Inflammatory macrophage treated with lipopolysaccharide for 1 hour (primary cell): ENCODE measurements at places on chromosomes 5 and 9.

DNA sequence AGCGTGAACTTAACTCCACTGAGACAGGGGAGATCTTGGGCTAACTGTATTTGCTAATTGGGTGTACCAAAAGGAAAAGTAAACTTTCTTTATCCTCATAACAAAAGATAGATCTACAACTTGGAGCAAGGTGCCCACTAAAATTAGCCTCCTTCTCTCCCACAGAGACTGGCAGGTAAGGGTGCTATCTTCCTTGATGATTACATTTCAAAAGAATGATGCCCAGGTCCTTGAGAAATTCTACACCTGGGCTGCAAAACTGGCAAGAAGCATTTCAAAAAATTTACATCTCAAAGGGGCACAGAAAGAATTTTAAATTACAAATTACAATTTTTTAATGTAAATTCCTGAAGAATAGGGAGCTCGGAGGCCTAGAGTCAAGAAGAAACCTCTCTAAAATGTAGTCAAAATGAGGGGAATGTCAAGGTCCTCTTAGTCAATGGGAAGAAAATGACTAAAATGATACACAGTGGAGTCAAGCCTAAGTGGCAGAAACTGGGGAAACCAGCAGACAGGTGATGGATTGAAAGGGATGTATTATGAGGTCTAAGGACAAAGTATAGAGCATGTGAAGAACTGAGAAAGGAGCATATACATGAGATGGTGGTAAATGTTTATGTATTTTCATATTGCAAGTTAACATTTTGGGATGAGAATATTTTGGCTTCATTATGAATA lies 348.3 kb upstream of the TUSC1 start:
- DNase-seq: no peak

- no peak for DNase-seq
These were observed 119.3 kb downstream of the GDNF start for GRCh38 chr5:37720550-37720952.

GRCh38 chr5:135343413-135343812 lies 55.6 kb downstream of the MACROH2A1 start:
- no peak for DNase-seq

GRCh38 chr5:195401-196160 lies 4.3 kb downstream of the LRRC14B start:
- DNase-seq: peak; percentile 4

GRCh38 chr5:165143741-165144140 lies 1638.3 kb downstream of the MAT2B start:
- no peak for DNase-seq

DNA sequence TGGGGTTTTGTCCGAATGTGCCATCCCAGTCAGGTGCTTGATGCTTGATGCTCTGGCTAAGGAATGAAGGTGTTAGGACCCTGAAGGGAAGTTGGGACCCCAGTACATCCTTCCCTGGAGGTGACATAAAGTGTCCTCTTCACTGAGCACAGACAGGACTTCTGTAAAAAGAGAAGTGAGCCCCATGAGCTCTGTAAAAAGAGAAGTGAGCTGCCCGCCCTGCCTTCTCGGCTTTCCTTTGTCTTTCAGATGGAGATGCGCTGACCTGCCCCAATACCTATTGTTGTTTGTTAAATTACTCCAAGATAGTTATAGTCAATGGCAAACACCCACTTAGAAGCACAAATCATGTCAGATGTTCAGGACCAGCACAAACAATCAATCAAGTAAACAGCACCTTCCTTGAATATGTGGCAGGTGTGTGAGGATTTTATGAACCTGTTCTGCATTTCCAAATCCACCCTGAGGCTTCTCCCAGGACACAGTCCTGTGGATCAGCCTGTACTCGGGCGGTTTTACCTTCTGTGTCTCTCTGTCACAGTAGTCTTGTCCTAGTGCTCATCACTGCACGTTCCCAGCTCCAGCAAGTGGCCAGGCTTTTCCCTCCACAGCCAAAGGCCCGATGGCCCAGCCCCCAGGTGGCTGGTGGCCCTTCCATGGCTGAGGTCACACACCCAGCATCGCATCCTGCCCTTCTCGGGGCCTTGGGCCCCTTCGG lies 191.4 kb downstream of the MTRR start:
- no peak for DNase-seq

DNA sequence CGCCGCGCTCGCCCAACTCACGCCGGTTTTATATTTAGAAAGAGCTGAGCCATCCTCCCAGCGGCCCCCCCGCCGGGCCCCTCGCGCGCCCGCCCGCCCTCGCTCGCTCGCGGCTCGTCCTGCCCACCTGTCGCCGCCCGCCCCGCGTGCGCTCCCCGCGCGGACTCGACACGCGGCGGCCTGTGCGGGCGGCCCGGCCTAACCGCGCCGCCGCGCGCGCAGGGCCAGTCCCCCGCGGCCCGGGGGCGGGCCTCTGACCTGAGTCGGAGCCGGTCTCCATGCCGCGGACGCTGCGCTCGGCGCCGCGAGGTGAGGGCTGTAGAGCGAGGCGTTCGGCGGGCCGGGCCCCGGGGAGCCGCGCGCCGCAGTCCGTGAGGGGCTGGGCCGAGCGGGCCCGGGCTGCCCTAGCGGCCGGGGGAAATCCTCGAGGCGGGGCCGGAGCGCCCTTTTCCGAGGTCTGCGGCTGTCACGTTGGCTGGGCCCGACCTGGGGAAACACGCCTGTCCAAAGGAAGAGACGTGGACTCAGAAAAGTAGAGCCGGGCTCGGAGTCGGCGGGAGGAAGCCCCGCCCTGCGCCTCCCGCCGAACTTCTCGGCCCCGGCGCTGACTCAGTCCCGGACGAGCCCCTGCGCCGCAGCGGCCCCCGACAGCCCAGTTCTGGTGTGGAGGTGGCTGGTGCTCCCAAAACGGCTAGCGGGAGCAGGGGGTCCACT lies at the start of gene ECPAS:
ECPAS (minus strand) TSS at position 526 of the 714 bp plus-strand sequence. CDS start 11,465 bp downstream, outside the sequence.
- peak; percentile 90 for DNase-seq

GRCh38 chr5:2697041-2697440 lies 54.4 kb downstream of the IRX2 start:
- no peak for DNase-seq

GRCh38 chr5:111737716-111738115 lies 19.3 kb downstream of the NREP start:
- DNase-seq: no peak

GRCh38 chr5:145629047-145629446 lies 206.1 kb downstream of the PRELID2 start:
- no peak for DNase-seq

DNA sequence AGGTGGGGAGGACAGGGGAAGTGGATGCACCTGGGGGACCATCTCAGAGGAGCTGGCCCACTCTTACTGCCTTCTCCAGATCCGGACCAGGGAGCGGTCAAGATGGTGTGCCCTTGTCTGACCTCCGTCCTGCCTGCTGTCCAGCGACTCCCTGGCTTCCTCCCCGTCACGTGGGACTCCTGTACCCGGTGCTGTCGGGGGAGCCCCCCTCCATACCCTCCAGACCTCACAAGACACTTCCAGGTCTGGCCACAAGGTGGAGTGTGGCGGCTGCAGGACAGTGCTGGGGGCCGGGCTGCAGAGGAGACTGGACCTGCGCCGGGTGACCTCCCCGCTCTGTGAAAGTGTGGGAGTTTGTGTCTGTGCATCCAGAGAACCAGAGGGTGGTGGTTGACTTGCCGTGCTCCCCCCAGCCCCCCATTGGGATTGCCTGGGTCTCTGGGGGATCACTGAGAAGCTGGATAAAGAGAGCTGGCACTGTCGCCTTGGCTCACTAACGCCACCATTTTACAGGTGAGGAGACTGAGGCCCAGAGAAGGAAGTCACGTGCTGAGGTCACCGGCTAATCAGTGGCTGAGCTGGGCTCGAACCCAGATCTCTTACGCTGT lies 1.9 kb upstream of the CRB2 start:
- DNase-seq: no peak

GRCh38 chr5:150782850-150783249 lies 4.3 kb downstream of the SMIM3 start:
- DNase-seq: no peak

DNA sequence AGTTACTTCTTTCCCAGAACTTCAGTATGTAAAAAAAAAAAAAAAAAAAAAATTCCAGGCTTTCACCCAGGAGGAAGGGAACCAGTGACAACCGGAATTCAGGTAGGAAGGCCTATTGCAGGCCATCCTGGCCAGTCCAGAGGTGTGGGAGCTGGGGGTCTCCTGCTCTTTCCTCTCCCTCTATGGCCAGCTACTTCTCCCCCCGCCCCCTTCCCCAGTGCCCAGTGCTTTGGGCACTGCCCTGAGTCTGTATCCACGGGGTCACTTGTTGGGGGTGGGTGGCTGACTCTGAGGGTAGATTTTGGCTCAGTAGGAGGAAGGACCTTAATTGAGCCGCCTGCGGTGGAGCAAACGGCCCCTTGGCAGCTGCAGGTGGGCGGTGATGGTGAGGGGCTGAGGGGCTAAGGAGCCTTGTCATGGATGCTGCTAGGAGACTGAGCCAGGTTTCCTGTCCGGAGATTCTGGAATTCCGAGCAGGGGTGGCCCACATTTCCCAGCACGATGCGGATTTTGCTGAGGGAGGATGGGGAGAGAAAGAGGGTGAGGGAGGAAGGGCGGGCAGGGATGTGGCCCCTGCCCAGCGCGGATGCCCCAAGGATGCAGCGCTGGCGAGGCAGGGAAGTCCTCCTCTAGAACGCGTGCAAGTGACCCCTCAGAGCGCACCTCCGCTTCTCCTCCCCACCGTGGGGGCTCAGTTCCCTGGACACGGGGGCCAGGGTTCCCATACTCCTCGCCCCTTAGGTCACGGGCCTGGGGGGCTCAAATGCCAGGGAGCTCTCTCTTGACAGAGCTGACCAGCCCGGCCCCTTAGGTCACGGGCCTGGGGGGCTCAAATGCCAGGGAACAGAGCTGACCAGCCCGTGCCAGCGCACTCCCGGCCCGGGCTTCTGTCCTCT lies 1.2 kb upstream of the PHF2 start:
- no peak for DNase-seq

DNA sequence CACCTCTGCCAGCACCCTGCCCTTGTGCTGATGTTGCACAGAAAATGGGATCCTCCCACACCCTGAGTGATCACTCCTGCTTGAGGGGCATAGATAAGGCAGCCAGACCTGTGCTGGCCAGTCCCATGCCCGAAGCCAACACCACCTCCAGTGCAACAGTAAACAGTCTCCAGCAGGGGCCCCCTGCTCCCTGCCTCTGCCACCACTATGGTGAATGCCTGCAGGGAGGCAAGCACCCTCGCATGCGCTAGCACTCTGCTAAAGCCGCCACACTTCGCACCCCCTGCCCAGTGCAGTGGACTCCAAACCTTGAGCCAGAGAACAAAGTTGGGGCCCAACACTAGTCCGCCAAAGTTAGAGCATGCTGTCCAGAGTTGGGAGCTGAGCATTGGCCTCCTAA lies 118.7 kb downstream of the PJA2 start:
- DNase-seq: no peak

DNA sequence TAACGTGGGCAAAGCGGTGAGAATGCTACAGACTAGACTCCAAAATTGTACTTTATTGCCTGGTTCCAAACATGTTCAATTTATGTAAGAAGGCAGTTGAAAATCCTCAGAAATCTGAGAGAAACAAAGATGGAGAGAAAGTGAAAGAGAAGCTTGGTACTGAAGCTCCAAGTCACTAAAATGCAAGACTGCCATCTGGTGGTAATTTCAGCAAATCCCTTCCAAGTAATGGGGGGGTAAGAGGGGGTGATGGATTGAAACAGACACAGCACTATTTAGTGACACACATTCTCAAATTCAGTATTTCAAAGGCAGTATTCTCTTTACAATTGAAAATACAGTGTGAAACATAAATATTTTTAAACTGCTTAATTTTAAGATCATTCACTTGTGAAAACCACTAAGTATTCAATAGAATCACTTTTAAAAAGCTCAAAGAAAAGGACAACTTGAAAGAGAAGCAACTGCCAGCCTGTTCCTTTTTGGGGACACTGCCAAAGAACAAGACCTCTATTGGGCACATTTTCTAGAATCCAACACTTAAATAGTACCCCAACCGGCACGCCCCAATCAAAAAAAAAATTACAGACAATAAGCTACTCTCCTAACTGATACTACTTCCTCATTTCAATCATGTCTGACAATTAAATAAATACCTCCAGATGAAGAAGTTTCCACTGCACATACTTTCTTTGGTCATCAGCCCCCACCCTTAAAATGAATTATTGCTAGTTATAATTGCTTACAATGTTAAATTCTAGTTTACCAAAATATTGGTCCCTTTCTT lies 131.5 kb downstream of the AGTPBP1 start:
- DNase-seq: peak; percentile 47

DNA sequence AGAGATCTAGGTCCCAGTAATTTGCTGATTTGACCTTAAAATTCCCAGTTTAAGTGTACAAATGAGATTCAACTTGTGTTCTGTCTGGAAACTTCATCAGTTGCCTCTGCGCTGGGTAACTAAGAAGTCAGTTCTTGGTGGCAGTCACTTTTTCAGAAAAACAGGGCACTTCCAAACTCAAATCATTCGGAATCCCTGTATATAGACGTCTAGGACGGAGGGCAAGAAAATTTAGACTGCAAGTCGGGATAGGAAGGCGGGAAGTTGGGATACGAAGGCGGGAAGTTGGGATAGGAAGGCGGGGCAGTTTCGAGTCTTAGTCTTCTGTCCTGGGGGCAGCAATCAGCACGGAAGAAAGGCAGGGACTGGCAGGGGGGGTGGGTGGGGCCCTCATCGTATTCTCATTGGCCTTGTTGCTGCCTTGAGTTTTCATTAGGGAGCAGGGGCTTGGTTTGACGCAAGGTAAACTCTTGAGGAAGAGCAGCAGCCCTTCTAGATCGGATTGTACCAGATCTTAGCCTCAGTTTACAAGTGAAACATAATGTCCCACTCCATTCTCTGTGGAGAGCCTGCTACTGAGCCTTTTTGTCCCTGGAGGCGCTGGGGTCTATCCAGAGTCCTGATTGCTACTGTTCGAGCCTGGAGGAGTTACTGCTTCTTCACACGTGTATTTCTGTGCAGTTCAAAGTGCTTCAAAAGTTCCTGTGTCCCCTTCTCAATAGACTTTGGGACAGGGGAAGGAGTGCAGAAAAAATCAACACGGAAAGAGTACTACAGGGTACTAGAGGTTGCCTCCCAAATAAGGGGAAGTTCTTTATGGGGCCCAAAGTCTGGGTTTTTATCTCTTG lies 2.7 kb upstream of the PURA start:
- DNase-seq: no peak

- no peak for DNase-seq
These were observed 12.0 kb downstream of the PDGFRB start for GRCh38 chr5:150143350-150144245.

DNA sequence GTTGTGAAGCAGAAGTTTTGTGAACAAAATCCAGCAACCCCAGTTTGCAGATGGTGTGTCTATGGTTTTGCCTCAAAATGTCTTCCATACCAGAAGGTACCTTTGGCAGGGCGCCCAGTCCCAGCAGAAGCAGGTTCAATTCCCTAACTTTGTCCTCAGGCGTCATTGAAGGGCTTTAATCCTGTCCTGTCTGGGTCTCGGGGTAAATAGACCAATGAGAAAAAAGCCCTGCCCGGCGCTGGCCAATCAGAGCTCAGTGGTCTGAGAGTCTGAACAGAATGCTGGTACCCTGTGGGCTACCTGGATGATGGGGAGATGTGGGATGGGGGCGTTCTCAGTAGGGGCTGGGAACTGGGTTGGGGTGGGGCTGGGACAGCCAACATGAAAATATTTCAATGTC lies 6.2 kb upstream of the ST6GALNAC4 start:
- DNase-seq: no peak

DNA sequence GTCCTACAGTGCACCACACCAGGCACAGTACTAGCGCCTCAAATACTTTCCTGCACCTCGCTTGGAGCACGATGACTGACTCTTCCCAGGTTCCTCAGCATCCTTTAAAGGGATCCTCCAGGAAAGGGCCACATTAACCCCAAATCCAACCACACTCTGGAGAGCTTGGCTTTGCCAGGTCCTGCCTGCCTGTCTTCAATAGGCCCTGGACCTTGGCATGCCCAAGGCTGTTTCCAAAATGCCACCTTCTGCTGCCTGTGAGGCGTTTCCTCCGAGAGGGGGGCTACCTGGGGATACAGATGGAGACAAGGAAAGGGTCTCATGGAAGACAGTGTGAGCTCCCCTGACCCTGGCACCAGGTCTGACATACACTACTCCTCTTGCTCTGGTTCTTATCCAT lies 169.9 kb downstream of the DAB2IP start:
- DNase-seq: no peak
